ENCODE measurements at places on chromosomes 11 and 22. TPM values are rescaled to one million over a fixed set of nuclear protein-coding genes. Genes with fewer than 3 reads are reported as not detected.

DNA sequence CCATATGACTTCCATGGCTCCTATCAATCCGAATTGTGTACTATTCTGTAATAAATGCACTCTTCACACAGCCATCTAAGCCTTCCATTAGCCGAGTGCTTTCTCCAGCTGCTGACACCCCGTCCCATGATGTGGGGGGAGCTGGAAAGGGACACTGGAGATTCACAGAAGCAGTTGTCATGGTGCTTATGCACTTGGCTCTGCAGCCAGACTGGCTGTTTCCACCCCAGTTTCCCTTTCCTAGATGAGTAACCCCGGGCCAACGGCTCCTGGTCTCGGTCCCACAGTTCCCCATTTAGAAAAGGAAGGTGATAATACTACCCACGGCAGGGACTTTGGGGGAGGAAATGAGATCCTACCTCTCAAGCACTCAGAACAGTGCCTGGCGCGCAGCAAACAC is 244.9 kb upstream of the SYN3 start:
- no peak for DNase-seq

GRCh38 chr11:73576185-73576614 is 21.7 kb downstream of the FAM168A start:
- DNase-seq, result no peak

DNA sequence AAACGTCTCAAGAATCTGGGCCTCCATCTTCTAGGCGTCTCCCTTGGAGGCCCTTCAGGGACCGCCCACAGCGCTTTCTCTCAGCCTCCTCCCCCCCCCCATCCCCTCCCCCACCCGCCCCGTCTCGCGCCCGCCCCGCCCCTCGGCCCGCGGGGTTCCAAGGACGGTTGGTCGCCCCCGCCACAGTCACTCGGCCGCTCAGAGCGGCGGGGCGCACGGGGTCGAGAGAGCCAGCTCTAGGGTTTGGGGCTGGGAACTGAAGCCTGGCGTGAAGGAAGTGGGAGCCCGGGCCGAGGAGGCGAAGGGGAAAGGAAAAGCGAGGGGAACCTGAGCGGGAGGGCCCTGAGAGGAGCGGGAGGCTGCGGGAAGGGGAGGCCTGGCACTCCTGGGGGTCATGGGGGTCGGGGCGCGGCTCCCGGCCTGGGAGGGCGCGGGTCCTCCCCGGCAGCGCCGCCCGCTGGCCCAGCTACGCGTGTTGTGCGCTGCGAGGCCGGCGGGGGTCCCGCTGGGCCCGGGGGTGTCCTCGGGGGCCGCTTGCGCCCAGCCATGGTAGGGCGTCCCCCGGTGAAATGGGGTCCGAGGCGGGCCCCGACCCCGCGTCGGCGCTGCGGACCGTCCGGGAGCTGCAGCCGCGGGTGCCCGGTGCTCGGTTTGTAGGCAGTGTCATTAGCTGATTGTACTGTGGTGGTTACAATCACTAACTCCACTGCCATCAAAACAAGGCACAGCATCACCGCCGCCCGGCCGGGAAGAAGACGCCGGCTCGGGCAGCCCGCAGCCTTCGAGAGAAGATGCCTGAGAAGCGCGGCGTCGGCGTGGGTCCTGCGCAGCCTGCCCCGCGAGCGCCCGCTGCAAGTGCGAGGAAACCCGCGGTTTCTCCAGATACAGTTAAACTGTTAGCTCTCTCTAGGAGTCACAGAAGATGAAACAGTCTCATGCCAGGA is at the start of gene BTG4:
Gene BTG4 (minus strand): TSS at position 91 of the 944 bp plus-strand sequence. CDS start 13,610 bp downstream, outside the sequence.
- no peak for DNase-seq

DNA sequence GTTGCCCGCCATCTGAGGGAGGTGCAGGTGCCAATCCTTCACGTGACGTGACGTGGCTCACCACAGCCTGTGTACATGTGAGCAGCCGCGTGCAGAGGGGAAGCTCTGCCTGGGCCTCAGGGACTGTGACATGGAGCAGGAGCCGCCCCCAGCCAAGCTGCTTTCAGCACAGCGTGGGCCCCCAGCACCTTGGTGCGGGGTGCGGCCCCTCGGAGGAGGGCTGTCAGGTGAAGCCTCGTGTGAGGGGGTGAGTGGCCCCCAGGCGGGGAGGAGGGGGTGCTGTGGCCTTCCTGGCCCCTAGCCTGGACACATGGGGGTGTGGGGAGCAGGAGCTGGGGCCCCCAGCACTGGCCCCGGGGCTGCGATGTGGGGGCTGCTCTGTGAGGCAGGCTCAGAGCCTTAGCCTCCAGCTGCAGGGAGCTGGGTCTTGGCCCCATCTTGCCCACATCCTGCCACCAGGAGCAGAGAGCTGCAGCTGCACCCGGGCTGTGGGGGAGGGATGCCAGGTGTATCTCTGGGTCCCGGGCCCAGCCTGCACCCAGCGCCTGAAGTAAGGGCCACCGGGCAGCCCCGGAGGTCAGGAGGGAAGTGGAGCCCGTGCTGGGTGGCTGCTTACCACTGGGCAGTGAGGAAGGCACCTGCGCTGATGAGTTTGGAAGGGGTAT is at the start of gene ADORA2A:
Gene ADORA2A (plus strand): TSS at position 100 of the 665 bp plus-strand sequence. CDS start 5,806 bp downstream, outside the sequence.
- no peak for DNase-seq

- peak; percentile 79 for DNase-seq
These were observed 637 bp downstream of the DRD2 start for GRCh38 chr11:113474362-113475159.

Gene PRR5L
- 1.2 TPM for polyA plus RNA-seq

Gene RBM14
- 16.7 TPM for polyA plus RNA-seq

Gene LAYN
- 0.43 TPM for polyA plus RNA-seq

Gene OLFML1
- 4.2 TPM for polyA plus RNA-seq

Gene NLRP10
- polyA plus RNA-seq, result not detected

Gene NEFH
- 0.25 TPM for polyA plus RNA-seq
